Stimulated activated CD4-positive, alpha-beta T cell treated with anti-CD3 and anti-CD28 coated beads, TNF-alpha, amount 100 ng/mL, for 1 hour (primary cell): ENCODE measurements at places on chromosomes 12 and 14.

GRCh38 chr14:37098132-37098531, 74.3 kb downstream of the SLC25A21 start:
- DNase-seq = no peak

DNA sequence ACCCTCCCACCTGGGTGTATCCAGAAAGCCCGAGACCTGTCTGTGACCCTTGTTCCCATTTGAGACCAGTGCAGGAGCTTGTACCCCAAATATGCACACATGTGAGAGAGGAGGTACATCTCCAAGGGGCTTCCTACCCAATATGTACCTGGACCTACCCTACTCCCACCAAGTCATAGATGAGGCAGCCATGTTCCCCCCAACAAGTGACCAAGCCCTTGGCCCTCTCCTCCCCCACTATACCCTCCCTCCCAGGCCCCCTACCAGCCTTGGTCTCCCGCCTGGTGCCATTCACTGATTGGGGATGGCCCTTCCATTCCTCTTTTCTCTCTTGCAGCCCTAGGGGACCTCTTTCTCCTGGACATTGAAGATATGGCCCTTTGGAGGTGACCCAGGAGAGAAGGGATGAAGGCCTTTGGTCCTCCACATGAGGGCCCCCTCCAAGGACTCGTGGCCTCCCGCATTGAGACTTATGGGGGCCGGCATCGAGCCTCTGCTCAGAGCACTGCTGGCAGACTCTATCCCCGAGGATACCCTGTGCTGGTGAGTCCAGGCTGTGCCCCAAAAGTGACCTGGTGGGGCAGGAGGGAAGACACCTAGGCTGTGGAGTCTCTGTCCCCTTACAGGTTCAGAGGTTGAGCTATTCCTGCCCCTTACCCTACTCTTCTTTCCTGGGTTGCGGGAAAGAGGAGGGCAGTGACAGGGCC, 1.5 kb downstream of the PLEKHG6 start:
- DNase-seq = no peak

GRCh38 chr14:53011053-53011462, 60.2 kb upstream of the FERMT2 start:
- DNase-seq = no peak

GRCh38 chr14:105141486-105142281, 26.9 kb downstream of the JAG2 start:
- no peak for DNase-seq

GRCh38 chr14:31994391-31995033, 82.6 kb upstream of the ARHGAP5 start:
- no peak for DNase-seq
